ENCODE measurements at places on chromosomes 11 and 22.
A peak's percentile ranks its signal among the peaks of the same experiment; 100 is the strongest.

DNA sequence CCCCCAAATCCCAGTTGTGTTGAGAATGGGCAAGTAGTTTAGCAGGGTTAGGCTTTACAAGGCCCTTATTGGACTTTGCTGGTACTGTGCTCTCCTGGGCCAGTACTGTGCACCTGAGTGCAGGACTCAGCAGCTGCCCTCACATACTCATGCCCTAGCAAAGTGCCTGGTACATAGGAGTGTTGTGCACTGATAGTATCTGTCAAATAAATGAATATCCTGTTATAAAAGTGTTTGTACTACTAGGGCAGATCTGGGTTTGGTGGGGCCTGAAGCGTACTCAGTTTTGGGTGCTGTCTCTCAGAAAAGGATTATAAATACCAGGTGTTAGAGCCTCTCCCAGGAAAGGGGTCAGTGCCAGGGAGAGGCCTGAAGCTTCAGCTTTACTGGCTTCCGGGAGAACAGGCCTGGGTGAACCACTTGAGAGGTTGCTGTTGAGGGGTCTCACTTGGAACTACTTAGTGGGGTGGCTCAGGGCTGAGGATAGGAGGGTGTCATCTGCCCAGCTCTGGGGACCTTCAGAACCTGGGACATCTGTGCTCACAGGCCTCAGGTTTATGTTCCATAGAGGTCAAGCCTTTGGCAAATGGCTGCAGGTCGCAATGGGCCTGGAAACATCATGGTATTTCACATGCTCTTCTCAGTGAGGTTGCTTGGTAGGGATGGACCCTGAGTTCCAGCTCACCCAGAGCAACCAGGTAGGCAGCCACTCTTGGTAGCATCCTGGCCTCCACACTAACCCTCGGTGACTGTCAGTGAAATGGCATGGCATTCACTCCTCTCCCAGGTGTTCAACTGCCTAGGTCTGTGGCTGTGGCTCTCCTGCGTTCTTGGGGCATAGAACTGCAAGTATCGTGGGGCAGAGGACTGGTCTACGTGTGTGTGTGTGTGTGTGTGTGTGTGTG, 106.1 kb downstream of the ZBTB16 start:
- DNase-seq, result no peak

DNA sequence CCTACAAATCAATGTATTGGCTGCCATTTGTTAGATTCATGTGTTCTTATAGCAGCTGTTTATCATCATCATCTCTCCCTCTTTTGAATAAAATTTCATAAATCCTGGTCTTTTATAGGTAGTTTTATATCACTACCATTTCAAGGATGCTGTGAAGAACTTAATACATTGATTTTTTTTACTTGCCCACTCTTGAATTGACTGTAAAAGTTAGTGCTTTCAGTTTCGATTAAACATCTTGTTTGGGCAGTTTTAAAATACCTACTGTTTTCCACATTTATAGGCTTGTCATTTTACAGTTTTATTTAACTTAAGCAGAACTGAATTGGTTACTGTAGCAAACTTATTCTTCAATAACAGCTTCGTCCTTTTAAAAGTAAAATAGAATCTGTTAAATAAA, 59.5 kb downstream of the TTC17 start:
- DNase-seq, result no peak

- no peak for DNase-seq
Observed at GRCh38 chr11:59872076-59872475, 5.8 kb upstream of the TCN1 start.

- no peak for DNase-seq
Observed at GRCh38 chr11:15988016-15988550, 368.3 kb downstream of the SOX6 start.

DNA sequence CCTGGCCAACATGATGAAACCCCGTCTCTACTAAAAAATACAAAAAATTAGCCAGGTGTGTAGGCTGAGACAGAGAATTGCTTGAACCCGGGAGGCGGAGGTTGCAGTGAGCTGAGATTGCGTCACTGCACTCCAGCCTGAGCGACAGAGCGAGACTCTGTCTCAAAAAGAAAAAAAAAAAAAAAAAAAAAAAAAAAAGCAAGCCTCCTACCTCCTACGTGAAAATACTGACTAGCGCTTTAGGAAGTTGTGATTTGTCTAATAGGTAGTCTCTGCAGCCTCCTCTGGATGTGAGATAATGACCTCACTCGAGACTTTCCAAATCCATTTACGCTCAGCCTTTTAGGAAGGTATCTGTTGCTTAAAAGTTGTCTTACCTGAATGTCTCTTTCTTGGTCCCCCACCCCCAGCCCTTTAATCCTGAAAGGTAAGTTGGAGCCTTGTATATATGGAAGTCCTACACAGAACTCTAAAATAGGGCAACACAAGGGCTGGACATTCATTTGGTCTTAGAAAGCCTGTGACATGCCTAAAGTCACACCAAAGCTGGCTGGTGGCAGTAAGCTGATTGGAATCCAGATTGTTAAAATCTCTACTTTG, 5.5 kb downstream of the SEPTIN3 start:
- no peak for DNase-seq

- DNase-seq, result no peak
Observed at GRCh38 chr11:36333468-36333867, 37.4 kb downstream of the PRR5L start.

- no peak for DNase-seq
Observed at GRCh38 chr22:39012533-39013511, 1.2 kb upstream of the APOBEC3C start.

DNA sequence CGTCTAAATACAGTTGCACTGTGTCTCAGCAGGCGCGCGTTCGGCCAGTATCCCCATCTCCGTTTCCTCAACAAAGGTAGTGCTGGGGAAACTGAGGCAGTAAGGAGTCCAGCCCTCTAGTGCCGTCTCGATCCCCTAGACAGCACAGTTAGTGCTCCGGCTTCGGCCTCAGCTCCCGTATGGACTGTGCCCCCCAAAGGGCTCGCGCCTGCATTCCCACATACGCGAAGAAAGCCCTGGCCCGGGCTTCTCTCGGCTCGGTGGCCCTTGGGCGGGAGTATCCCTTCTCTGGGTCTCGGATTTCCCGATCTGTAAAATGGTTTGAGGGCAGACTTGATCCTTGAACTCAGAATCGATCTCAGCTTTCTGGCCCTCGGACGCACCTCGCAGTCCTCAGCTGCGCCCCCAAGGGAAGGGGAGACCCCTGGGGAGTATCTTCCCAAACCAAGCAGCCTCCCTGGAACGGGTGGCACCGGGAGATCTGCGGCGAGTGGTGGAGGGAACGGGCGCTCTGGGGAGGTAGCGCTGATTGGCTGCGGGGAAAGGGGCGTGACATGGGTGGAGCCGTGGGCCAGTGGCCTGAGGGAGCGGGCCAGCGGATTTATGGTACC, 759 bp upstream of the PEX16 start:
- peak; percentile 60 for DNase-seq

DNA sequence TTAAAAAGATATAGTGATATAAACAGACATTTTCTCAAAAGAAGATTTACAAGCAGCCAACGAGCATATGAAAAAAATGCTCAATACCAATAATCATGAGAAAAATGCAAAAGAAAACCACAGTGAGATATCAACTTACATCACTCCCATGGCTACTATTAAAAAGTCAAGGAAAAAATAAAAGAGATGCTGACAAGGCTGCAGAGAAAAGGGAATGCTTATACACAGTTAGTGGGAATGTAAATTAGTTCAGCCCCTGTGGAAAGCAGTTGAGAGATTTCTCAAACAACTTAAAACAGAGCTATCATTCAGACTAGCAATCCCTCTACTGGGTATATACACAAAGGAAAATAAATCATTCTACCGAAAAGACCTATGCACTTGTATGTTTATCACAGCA, 97.1 kb upstream of the CARD18 start:
- no peak for DNase-seq

DNA sequence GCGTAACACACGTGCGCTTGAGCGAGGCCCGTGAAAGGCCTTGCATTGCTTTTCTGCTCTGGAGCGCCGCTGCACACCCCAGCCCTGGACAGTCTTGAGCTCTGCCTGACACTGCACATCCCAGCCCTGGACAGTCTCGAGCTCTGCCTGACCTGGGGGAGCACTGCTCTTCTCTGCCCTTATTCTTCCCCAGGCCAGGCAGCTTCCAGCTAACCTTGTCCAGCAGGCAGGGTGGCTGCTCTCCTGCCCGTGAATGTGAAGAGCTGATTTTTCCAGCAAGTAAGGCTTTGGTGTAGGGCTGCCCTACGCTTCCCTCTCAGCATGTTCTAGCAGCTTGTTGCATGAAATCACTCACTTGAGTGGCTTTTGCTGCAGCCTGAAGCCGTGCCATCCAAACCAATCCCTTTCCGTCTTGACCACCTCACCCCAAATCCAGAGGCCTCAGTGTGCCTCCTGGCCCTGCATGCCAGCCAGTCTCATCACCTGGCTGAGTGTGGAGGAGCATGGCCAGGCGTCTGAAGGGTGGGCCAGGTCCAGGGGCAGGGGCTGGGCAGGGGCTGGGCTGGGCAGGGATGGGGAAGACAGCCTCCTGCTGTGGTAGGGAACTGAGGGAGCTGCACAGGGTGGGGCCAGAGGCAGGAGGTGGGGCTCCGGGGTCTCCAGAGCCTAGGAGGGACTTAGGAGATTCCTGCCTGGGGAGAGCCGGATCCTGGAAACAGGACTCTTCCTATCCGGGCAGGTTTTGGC, 89.5 kb upstream of the B3GAT1 start:
- no peak for DNase-seq

DNA sequence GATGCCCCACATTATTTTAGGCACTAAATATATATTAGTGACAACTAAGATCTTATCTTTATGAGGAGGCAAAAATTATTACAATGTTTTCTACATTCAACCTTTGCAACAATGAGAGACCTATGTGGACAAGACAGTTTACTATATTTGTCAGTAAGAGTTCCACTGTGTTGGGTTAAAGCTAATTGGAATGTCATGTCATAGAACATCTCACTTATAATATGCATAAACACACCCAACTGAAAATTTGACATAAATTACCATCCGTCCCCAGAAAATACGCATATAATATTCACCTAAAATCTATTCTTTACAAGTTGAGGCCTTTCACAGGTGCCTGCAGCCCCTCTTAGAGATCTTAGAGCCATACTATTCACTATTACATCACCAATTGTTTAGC, 84.0 kb downstream of the RSF1 start:
- DNase-seq, result no peak

DNA sequence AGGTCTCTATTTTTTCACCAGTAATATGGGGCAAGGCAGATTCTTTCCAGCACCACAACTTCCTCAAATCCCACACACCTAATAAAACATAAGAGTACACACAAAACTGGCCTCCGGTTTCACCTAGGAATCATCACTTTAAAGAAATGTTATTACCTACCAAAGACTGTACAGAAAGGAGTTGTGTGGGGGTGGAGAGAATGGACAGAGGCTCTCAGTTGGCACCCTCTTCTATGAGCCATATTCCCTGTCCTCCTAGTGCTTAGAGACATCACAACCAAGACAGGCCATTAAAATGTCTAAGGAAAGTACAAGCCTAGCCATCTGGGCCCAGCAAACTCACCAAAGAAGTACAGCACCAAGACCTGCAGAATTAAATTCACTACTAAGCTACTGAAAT, 56.1 kb downstream of the RBFOX2 start:
- DNase-seq, result no peak

- DNase-seq, result no peak
Observed at GRCh38 chr11:12808519-12808918, 134.3 kb downstream of the TEAD1 start.

DNA sequence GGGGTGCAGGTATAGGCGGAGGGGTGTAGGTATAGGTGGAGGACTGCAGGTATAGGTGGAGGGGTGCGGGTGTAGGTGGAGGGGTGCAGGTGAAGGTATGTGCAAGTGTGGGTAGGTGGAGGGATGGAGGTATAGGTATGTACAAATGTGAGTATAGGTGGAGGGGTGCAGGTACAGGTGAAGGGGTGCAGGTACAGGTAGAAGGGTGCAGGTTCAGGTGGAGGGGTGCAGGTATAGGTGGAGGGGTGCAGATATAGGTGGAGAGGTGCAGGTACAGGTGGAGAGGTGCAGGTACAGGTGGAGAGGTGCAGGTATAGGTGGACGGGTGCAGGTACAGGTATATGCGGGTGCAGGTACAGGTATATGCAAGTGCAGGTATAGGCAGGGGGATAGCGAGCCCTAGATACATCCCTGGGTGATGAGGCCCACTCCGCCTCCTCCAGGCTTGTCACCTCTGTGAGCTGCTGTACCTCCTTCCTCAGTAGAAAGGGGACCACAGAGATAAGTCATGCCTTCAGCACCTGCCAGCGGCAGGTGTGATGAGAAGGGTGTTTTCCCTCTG, 17.2 kb downstream of the LINC01488 start:
- no peak for DNase-seq

DNA sequence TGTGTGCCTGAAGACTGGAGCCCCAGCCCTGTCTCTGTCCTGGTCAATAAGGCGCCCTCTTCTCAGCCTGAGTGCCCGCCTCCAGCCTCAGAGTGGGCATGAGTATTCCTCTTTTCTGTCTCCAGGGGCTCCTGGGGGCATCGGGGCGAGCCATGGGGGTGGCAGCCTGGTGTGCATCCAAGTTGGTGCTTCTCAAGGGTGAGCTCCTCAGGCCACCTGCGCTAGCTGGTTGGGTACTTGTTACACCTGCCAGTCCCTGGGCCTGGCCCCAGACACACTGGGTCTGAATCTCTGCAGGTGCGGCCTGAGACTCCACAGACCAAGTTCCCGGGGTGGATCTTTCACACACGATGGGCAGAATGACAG, 168.6 kb upstream of the B3GAT1 start:
- no peak for DNase-seq

GRCh38 chr11:7532405-7533145, 18.8 kb downstream of the PPFIBP2 start:
- no peak for DNase-seq

DNA sequence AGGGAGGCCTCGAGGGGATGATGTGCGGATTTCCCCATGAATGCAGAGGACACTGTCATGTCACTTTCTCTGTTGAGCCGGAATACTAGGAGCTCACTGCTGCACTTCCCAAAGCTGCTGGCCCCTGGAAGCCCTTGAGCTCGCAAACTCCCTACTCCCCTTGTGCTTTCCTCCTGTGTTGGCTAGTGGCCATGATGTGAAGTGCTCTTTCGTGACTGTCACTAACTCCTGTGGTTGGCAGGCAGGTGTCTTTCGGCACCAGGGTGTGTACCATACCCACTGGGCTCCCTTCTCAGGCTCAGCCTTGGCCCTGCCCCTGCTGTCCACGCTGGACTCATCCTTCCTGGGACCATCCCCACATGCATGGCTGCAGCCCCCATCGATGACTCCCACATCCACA, 86.2 kb downstream of the BTBD10 start:
- peak; percentile 78 for DNase-seq

DNA sequence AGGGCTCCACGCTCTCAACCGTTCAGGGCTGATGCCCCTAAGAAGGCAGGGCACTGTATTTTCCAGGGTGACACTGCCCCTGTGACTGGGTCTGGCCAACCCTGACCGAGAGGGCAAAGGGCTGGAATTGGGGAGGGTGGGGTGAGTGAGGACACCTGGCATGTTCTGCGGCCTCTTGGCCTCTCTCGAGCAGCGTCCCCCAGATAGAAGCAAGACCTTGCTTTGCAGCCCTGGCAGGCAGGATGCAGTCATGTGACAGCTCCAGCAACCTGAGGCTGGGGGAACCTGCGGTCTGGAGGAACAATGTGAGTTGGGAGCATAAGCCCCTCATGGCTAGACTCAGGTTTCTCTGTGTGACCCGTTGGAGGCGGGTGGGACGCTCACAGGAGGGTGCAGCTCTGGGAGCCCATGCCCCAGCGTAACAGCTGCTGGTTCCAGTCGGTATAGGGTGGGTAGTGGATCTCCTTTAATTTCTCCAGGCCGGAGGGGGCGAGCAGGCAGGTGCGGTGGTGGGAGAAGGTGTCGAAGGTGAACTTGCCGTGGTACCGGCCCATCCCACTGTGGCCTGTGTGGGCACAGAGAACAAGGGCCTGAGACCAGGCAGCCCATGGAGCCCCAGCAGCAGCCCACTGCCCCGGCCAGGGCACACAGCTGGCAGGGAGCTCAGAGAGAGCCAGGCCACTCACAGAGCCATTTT, 11.4 kb downstream of the ALDH3B2 start:
- no peak for DNase-seq

GRCh38 chr11:114401311-114401710, 845 bp downstream of the RBM7 start:
- no peak for DNase-seq
